Thoracic aorta endothelial cell (primary cell): ENCODE measurements at places on chromosomes 2 and 18. TPM values are rescaled to one million over a fixed set of nuclear protein-coding genes. Genes with fewer than 3 reads are reported as not detected.

The TRABD2A gene
- 0.66 and 5.1 TPM in 2 replicates for total RNA-seq

The ESPNL gene
- total RNA-seq = under 0.01 TPM in 1 of 2 replicates, not detected in the other

The EFEMP1 gene
- total RNA-seq = 2,071 and 2,356 TPM in 2 replicates

The KIF1A gene
- not detected in 2 replicates for total RNA-seq

The TMEM200C gene
- 0.22 TPM in 1 of 2 replicates, not detected in the other for total RNA-seq

The ASTL gene
- not detected in 2 replicates for total RNA-seq

The ABCG8 gene
- total RNA-seq = not detected in 2 replicates

The CDH20 gene
- not detected in 2 replicates for total RNA-seq
